ENCODE measurements at places on chromosomes 3 and 15. TPM values are rescaled to one million over a fixed set of nuclear protein-coding genes. Genes with fewer than 3 reads are reported as not detected.

Gene RASGRF1
- not detected for total RNA-seq

Gene ITGB5
- total RNA-seq, result 0.05 TPM

Gene CSPG4
- not detected for total RNA-seq

Gene SUCNR1
- total RNA-seq, result not detected

Gene MAP1A
- total RNA-seq, result 8.7 TPM

Gene CFAP100
- total RNA-seq, result not detected

Gene TMIE
- total RNA-seq, result 0.20 TPM

Gene TLR9
- 0.55 TPM for total RNA-seq

Gene DUOXA2
- total RNA-seq, result not detected

Gene SERPINI2
- total RNA-seq, result not detected

Gene POLR2H
- 79.3 TPM for total RNA-seq

Gene ATP13A5
- not detected for total RNA-seq

Gene CLDN1
- total RNA-seq, result not detected

Gene IMPG2
- 0.18 TPM for total RNA-seq

Gene ZNF501
- total RNA-seq, result 2.5 TPM

Gene DAG1
- 13.8 TPM for total RNA-seq

Gene SCAMP5
- total RNA-seq, result 0.60 TPM

Gene GPR160
- 13.8 TPM for total RNA-seq

Gene IL17RC
- 0.23 TPM for total RNA-seq

Gene BUB1B
- 73.2 TPM for total RNA-seq

Gene RPLP1
- total RNA-seq, result 1,524 TPM

Gene PLA1A
- total RNA-seq, result not detected

Gene ATG3
- 75.3 TPM for total RNA-seq

Gene HTR3E
- total RNA-seq, result not detected

Gene GOLGA8R
- 4.2 TPM for total RNA-seq

Gene UBXN7
- 60.5 TPM for total RNA-seq

Gene SMCO1
- not detected for total RNA-seq

Gene CYP8B1
- total RNA-seq, result not detected

Gene ZNF662
- 0.40 TPM for total RNA-seq

Gene HGD
- total RNA-seq, result 0.96 TPM

Gene GOLGA8Q
- total RNA-seq, result 2.3 TPM

Gene CACNA1D
- total RNA-seq, result 2.5 TPM

Gene MAGEL2
- total RNA-seq, result not detected

Gene CXCR6
- total RNA-seq, result 58.8 TPM

Gene UROC1
- not detected for total RNA-seq
